ENCODE measurements at places on chromosomes 12 and 14.
A peak's percentile ranks its signal among the peaks of the same experiment; 100 is the strongest.

GRCh38 chr14:79044894-79045624, 874.9 kb downstream of the NRXN3 start:
- no peak for DNase-seq

- no peak for DNase-seq
Observed at GRCh38 chr12:40168001-40168400, 56.8 kb upstream of the LRRK2 start.

GRCh38 chr12:94560431-94561221, 89.7 kb downstream of the TMCC3 start:
- DNase-seq = no peak

DNA sequence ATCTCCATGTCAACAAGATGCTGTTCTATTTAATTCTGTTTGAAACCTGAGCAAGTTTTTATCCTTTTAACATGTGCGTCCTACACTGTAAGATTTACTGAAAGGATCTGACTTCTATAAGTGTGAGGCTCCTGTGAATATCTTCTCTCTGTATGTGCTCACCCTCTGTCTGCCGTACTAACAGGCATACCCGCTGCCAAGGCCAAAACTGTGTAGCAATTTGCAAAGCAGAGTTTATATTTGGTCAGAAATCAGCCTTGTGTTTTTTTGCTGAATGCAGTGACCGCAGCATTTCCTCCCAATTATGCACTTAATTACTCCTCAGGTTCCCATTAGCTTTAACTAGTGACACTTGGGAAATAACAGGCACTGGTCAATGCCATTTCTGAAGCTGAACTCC, 12.3 kb downstream of the CHST11 start:
- no peak for DNase-seq

DNA sequence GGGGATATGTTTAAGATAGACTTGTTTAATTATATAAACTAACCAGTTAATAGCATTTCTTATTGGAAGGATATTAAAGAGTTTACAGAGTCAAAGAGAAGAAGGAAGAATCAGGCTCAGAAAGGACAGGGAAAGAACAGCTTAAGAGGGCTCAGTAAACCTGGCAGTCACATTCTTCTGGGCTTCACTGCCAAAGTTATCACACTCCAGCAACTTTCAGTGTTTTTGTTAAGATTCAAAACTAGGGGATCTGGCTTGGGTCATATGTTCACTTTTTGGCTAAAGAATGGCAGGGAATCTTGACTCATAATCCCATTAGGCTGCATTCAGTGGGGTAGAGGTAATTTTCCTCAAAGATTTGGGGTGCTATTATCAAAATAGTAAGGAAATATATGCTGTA, 312.3 kb downstream of the RAD51B start:
- no peak for DNase-seq

GRCh38 chr12:45708901-45709300, 20.6 kb upstream of the ARID2 start:
- DNase-seq = no peak

GRCh38 chr12:122981036-122981471, 573 bp downstream of the ARL6IP4 start:
- DNase-seq = no peak

- DNase-seq = no peak
Observed at GRCh38 chr12:119145367-119145766, 33.4 kb upstream of the HSPB8 start.

GRCh38 chr12:103495469-103496456, at the start of gene C12orf42:
C12orf42 (minus strand) TSS chr12:103495968; CDS start chr12:103478426, 17,542 bp downstream.
- peak; percentile 30 for DNase-seq

DNA sequence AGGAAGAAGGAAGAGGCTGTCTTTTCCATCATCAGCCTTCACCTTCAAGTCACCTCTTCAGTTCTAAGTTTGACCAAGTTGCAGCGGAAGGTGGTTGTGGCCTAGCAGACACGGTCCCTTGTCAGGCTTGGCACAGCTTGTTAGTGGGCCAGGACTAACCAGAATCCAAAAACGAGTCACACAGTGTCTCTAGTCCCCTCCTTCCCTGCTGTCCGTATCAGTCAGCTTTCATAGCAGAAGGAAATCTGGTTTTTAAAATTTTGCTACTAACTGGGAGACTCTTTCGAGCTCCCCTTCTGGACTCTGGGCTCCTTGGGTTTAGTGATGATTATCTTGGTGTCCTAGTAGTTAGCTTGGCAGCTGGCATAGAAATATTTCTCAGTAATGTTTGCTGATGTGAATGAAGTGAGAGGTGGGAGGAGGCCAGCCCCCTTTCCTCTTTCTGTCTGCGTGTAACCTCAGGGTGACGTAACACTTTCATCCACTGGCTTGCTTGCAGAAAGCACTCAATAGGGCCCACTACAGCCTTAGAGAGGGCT, 3.8 kb downstream of the ETV6 start:
- no peak for DNase-seq

GRCh38 chr12:614411-614970, 48.8 kb downstream of the NINJ2 start:
- no peak for DNase-seq

- DNase-seq = no peak
Observed at GRCh38 chr12:50246873-50247612, 36.3 kb downstream of the LIMA1 start.

- no peak for DNase-seq
Observed at GRCh38 chr12:113879658-113880057, 86.5 kb downstream of the RBM19 start.

GRCh38 chr14:45373877-45374276, 120.9 kb upstream of the MIS18BP1 start:
- no peak for DNase-seq

- no peak for DNase-seq
Observed at GRCh38 chr12:94777936-94778335, 127.6 kb upstream of the TMCC3 start.

DNA sequence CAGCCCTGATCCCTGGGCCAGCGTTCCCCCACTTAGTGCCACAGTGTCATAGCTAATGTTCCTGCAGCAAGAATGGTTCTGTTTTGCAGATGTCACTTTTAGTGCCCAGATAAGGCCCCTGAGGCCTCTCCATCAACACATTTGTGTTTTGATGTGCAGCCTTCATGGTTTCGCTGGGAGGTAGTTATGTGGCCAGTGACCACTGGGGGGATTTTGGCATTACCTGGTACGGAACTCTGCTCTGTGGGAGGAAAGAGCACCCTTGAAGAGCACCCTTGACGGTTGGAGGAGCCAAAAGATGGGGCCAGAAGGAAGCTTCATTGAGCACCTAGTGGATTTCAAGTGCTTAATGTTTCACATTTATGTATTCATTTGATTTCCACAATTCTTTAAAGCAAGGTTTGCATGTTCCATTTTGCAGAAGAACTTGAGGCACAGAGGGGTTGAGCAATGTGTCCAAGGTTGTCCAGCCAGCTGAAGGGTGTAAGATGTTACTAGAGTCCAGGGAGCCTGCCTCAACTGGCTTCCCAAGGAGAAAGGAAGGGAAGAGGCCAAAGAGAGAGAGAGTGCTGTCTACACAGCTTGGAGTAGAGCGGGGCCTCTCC, 13.0 kb downstream of the SERPINA11 start:
- DNase-seq = no peak

DNA sequence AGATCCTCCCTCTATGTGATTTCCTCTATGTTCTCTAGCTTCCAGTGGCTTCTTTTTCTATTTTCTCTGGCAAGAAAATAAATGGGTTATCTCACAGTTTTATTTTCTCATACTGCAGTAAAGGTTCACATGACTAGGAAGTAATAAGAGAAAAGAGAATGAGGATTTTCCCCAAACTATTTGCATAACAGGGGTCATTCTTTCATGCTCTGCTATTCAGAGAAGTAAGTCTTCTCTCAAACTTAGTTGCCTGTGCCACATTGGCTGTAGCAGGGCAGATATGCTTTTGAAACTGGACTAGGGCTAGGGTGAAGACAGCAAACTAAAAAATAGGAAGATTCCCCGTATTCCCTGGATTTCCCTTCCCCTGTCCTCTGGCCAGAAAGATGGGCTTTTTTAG, 57.4 kb downstream of the ACSM4 start:
- no peak for DNase-seq

- DNase-seq = no peak
Observed at GRCh38 chr12:14964406-14964805, 3.0 kb upstream of the ARHGDIB start.

DNA sequence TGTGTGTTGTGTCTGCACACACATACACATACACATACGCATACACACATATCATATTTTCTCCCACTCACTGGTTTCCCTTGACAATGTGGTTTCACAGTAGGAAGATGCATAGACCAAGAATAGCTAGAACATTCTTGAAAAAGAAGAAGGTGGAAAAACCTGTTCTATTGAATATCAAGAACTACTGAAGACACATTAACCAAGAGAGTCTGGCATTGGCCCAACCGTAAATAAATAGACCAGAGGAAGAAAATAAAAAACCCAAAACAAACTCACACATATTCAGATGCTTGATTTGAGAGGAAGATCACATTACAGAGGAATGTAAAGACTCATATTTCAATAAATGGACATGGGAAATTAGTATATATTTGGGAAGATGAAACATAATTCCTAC, 311.3 kb downstream of the FOXG1 start:
- no peak for DNase-seq

GRCh38 chr14:92644171-92644969, 104.1 kb downstream of the LGMN start:
- no peak for DNase-seq

DNA sequence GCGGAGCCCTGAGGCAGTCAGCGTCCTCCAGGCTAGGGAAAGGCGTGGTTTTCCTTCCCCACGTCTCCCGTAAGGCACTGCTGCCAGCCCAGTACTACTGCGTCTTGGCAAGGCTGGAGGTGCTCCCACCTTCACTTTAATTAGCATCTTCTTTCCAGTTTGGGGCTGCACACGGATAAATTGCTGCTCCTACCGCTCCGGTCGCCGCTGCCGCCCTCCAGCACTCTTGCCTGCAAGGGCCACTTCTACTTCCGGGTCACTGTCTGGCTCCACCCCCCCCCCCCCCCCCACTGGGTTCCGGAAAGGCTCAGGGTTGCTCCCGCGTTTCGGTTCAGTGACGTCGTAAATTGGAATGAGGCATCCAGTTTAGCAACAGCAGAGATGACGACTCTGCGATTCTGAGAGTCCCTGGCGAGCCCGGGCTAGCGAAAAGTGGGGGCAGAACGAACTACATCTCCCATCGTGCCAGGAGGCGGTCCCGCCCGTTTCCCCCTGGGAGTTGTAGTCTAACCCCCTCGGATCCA, at the start of gene NEDD8:
Gene NEDD8 (minus strand): TSS at position 247 of the 524 bp plus-strand sequence. CDS start 100 bp downstream, at position 147.
- DNase-seq = peak; percentile 80

DNA sequence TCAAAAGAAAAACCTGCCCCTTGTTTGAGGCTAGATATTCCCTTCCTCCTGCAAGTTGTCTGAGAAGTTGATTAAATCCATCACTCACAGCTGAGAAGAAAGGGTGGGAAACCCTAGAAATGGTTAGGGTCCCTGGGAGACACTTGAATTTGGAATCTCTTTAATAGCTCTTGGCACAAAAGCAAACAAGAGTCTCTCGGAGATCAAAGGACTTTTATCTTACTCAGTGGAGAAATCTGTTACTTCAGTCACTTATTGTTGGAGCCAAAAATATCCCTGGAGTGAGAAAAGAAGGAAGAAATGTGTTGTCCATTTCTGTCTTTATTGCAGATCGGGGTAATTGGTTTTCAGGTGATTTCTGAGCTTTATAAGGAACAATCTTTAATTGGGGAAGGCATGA, 47.0 kb downstream of the TMEM132C start:
- no peak for DNase-seq

- no peak for DNase-seq
Observed at GRCh38 chr14:96072746-96073145, 33.6 kb downstream of the C14orf132 start.

- DNase-seq = no peak
Observed at GRCh38 chr12:121630791-121631355, 4.5 kb downstream of the ORAI1 start.

GRCh38 chr12:26595806-26596205, 237.2 kb downstream of the ITPR2 start:
- no peak for DNase-seq

- no peak for DNase-seq
Observed at GRCh38 chr12:2461046-2461445, 333.7 kb upstream of the FKBP4 start.

DNA sequence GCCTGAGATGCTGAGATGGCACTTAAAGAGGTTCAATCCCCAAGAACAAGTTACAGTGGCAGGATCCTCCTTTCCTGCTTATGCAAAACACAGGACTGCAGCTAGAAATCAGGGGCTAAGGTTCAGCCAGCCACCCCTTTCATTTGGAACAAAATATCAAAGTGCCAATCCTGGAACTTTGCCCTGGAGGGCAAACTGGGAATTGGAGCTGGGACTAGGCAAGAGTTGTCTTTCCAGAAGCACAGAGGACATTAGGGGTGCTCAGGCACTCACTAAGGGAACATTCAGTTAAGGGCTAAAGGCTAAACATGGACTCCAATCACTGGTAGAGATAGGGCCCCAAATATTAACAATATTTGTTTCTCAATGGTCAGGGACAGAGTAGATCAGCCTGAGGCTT, 237.2 kb downstream of the EMP1 start:
- no peak for DNase-seq

DNA sequence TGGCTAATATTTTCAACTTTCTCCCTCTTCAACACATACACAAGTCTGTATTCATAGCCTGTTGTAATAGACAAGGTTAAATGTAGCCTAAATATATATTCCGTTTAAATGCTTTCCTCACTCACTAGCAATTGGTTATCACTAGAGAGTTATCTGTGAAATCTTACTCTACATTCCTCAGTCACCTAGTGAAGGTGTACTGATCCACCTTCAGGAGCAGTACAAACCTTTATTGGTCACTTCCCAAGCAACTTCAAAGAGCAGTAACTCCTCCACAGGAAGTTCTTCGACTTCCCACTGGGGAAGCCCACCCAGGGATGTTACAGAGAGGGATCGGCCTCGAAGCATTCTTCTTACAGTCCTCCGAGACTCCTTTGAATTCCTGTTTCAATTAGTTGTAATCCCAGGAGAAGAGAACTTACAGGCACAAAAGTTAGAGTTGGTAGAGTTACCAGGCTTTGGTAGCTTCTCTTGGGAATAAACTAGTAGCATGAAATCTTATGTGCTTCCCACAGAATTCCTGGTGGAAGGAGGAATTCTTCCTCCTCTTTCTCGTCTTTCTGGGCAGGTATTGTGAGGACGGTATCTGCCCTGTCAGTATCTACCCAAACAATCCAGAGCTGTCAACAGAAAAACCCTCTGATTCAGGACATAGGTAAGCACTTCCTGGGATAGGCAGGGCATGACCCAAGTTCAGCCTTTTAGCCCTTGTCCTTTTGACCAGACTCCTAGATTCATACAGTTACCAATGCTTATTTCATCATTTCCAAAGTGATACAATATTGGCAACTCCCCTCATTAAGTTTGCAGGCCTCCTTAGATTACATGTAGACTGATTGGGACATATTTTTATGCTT, at the start of gene GYS2:
Gene GYS2 (minus strand): TSS at position 603 of the 857 bp plus-strand sequence. CDS start 255 bp downstream, at position 348.
- DNase-seq = no peak

DNA sequence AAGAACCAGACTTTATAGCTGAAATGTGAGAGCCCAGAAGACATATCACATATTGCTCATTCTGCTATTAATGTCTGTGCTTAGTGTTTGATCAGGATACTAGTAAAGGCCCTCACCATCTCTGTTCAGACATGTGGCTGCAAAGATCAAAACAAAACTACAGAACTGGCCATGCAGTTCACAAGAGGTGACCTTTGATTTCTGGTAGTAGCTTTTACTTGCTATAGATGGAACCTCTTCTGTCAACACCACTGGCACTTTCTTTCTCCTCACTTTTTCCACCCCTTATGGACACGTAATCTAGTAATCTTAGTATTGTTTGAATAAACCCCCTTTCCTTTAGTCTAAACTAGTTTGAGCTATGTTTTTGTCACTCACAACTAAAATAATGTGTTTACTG, 214.8 kb downstream of the EPS8 start:
- DNase-seq = no peak

Measured in activated CD4-positive, CD25-positive, alpha-beta regulatory T cell treated with anti-CD3 and anti-CD28 coated beads, Interleukin-2, amount 50 U/mL, for 16 hours (primary cell).